ENCODE measurements at places on chromosomes 1 and 21.

GRCh38 chr1:83113652-83114051 is 885.3 kb downstream of the TTLL7 start:
- DNase-seq, result no peak

- DNase-seq, result no peak
Measured at GRCh38 chr1:235259133-235259778, 68.7 kb downstream of the ARID4B start.

- no peak for DNase-seq
Measured at GRCh38 chr1:19342062-19342750, 30.1 kb downstream of the SLC66A1 start.

GRCh38 chr1:36116901-36117300 is 8.1 kb downstream of the COL8A2 start:
- no peak for DNase-seq

GRCh38 chr1:169486281-169487051 is 722 bp upstream of the SLC19A2 start:
- DNase-seq, result no peak

- no peak for DNase-seq
Measured at GRCh38 chr1:230326971-230327891, 98.9 kb downstream of the PGBD5 start.

Measured in stimulated activated CD4-positive, alpha-beta T cell treated with anti-CD3 and anti-CD28 coated beads, Interleukin-1b, Interleukin-23, amount 100 ng/mL, for 4 hours (primary cell).